ENCODE measurements at places on chromosomes 4 and X.

DNA sequence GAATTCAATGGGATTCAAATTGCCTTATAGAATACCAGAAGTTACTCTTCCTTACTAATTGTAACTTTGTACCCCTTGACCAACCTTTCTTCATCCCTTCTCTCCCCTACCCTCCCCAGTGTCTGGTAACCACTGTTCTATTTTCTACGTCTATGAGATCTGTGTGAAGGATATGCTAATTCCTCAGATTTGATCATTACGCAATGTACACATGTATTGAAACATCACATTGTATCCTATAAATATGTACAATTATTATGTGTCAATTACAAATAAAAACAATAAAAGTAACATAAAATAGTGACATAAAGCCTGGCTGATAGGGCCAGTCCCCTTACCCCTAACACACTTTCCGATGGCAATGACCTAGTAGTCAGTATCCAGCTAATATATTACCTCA lies 95.1 kb upstream of the GRIA3 start:
- DNase-seq: no peak

DNA sequence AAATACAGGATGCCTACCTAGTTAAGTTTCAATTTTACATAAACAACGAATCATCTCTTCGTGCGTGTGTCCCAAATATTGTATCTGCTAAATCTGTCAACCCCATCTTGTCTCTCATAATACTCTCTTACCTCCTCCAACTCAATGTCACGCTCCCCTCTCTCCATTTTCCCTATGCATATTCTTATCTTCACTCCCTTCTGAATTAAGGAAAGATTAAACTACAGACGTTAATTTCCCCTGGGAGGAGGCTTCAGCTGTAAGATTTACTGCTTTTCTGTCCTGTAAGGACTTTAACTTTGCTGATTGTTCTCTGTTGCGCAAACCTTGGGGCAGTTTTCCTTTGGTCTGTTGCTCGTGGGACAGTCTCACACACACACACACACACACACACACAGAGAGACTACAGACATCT lies 455 bp upstream of the ABCB7 start:
- no peak for DNase-seq

- no peak for DNase-seq
Measured at GRCh38 chr4:157141976-157142375, 66.0 kb downstream of the GLRB start.

- DNase-seq: no peak
Measured at GRCh38 chrX:110394651-110395050, 36.0 kb downstream of the RTL9 start.

- no peak for DNase-seq
Measured at GRCh38 chr4:6208416-6208815, 8.1 kb upstream of the JAKMIP1 start.

DNA sequence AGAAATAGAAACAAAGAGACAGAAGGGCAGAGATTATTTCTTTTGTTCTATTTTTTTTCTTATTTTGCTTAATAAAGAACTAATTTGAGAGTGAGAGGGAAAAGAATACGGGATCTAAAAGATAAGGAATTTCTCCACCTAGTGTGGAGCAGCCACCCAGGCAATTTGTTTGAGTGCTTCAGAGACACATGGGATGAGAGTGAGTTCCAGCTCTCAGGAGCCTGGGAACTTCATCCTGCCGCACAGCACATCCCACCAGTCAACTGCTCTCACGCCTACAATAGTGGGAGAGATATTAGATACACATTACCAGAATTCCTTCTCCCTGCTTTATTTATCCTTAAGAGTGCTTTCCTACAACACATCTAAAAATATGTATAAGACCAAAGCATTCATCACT lies 946.4 kb downstream of the PDHA2 start:
- DNase-seq: no peak

- no peak for DNase-seq
Measured at GRCh38 chr4:6693231-6694176, at the start of gene S100P. Gene S100P, plus strand, starts transcription at chr4:6693878. Its CDS starts 55 bp downstream, at chr4:6693933.

DNA sequence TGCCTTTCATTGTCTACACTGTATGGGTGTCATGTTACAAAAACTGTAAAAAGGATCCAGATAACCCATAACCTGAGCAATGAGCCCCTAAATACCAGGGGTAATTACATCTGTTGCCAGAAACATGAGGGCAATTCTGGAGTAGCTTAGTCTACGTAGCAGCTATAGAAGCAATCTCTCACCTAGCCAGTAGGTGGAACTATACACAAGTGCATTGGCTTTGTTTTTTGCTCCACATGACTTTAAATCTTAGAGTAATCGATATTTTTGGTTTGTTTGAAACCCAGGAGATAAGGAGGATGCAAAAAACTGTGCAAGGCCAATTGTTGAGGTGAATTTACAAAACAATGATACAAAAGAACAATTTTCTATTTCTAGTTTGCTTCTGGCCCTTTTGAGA lies 57.5 kb downstream of the GPR82 start:
- DNase-seq: no peak

DNA sequence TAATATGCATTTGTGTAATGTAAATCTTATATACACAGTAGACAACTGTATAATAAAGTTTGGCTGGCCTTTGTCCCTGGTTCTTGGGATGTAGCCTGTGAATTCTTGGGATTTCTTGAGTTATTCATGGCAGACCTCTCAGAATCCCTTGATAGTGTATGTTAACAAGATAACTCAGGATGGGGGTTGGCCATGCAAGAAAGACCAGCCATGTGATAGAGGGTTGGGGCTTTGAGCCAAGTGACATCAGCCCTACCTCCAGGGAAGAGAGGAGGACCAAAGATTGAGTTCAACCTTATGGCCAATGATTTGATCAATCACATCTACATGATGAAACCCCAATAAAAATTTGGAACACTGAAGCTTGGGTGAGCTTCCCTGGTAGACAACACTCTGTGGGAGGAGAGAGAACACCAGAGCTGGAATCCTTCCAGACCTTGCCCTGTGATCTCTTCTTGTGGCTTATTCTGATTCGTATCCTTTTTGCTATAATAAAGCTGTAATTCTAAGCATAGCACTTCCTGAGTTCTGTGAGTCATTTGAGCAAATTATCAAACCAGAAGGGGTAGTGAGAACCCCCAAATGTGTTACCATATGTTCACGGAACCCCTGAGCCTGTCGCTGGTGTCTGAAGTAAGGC lies 11.3 kb downstream of the SLC2A9 start:
- no peak for DNase-seq

- no peak for DNase-seq
Measured at GRCh38 chrX:128650326-128650725, 598.1 kb upstream of the ACTRT1 start.

DNA sequence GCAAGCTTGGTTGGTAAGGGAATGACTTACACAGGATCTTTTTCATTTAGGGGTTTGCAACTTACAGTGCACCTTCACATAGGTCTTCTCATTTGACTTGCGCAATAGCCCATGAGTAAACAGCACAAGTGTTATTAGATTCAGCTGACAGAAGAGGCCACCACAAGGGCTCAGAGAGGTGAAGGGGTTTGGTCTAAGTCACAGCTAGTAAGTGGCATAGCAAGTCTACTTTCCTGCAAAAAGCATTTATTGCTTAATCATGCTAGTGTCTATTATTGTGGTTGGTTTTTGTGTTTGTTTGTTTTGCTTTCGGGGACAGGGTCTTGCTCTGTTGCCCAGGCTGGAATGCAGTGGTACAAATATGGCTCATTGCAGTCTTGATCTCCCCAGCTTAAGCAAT lies 83.3 kb downstream of the SPRY1 start:
- no peak for DNase-seq

DNA sequence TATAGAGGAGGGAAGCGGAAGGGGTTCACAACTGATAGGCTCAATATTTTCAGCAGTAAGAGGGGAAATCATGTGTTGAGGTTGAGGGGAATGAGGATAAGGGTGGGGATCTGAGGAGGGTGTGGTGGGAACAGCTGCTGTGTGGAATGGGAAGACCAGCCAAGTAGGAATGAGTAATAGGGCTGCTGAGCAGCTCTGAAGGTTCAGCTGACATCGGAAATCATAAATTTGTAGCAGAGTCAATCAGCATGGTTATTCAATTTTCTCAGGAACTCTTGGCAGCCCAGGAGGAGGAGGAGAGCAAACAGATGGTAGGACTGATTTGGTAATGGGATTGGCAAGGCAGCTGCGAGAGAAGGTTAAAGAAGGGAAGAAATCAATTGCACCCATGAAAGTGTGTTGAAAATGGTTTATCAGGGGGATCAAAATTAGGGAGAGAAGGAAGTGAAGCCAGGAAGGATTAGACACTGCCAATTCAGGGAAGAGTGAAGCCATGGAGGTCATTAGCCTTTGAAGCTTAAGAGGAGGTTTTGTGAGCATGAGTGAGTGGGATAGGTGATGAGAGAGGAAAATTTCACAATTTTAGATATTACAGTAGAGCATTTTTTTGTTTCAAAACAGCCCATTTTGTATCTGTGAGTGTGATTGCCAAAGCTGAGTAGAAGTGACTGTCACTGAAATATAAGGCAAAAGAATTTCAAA lies 82.6 kb downstream of the PCDH7 start:
- no peak for DNase-seq

DNA sequence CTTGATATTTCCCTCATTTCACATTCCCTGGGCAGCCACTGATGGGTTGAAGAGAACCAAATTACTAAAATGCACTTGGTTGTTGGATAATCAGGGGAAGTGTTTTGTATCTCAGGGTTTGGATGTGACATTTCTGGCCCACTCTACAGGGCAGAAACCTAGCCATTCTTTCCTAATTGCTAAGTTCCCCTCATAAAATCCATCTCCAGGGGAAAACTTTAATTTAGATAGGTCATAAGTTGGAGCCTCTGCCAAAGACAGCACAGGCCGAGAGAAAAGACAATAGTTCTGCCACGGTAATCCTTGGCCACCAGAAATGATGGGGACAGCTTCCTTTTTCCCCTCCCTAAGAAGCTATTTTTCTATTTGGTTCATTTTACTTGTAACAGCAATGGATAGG lies 192.7 kb upstream of the C1QTNF7 start:
- no peak for DNase-seq

DNA sequence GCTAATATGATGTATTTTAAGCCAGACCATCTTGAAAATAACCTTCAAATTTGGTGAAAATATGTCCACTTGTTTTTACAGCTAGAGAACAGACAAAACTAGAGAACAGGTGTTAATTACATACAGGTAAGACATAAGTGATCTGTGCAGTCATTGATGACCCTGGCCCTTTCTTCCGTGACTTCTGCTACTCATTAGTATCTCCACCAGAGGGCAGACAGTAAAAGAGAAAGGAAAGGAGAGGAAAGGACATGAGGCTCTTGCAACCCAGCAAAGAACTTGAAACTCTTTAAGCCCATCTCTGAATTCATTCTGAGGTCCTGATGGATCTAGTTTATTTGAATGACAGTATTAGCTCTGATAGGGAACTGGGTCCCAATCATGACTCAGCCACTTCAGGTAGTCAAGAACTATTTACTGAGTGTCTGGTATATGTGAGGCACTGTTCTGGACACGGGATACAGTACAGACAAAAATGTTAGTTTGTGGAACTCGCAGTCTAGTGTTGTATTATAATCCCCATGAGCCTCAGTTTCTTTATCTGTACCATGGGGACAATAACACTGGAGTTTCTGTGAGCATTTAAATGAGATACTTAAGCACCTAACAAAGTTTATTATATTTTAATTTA lies 121.0 kb upstream of the TEX13D start:
- no peak for DNase-seq

GRCh38 chrX:15956681-15957080 lies 102.1 kb upstream of the AP1S2 start:
- no peak for DNase-seq

DNA sequence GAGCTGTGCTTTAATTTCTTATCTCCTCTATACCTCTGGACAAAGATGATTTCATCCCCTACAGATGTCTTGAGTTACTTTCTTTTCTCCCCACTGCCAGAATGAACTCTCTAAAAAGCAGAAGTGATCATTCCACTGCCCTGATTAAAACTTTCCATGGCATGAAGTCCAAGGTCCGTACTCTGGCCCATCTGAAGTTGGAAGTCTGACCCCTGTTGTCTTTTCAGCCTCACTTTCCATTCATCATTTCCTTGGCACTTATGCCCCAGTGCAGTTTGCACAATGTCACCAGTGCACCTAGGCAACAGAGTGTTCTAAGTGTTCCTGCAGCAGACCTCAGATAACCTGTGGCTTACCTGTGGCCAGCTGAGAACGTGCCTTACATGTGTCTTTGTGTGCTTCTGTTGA lies 242.4 kb downstream of the FRAS1 start:
- DNase-seq: no peak

DNA sequence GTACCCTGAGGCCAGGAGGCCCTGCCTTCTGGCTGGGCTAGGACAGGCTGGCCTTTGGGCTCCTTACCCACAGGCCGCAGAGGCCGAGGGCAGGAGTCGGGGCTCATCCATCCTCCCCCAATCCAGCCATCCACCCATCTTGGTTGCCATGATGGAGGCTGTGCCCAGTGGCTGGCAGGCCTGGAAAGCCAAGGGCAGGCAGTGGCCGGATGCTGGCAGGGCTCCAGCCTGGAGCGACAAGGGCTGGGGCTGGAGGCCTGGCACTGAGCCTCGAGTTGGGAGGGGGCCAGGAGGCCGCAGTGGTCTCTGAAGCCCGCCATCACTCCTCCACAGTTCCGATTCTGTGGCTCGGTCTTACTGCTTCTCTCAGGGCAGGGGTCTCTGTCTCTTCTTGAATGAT lies 8.6 kb upstream of the BGN start:
- no peak for DNase-seq

- DNase-seq: no peak
Measured at GRCh38 chrX:107484002-107484726, 34.7 kb downstream of the FRMPD3 start.
